Kidney (tissue), 22 donors: ENCODE measurements at places on chromosomes 5 and 9. TPM values are rescaled to one million over a fixed set of nuclear protein-coding genes. Genes with fewer than 3 reads are reported as not detected.

DNA sequence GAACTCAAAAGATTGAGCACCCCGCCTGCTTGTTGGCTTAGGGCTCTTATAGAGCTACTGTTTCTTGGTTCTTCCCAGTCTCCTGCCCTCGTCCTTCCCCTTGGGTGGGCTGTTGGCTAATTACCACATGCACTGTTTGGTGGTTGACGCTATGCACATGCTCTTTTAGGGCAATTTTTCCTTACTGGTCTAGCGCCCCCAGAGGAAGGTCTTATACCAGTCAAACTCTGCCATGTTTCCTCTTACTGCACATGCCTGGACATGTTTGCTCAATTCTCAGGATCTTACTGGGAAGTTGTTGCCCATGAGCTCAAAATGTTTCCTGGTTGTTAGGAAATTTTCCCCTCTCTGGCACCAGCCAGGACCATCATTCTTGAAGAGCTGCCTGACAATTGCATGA, 101.9 kb downstream of the SLC28A3 start:
- DNase-seq: no peak

- no peak for DNase-seq
Observed at GRCh38 chr5:60485361-60485760, 214.6 kb downstream of the DEPDC1B start.

DNA sequence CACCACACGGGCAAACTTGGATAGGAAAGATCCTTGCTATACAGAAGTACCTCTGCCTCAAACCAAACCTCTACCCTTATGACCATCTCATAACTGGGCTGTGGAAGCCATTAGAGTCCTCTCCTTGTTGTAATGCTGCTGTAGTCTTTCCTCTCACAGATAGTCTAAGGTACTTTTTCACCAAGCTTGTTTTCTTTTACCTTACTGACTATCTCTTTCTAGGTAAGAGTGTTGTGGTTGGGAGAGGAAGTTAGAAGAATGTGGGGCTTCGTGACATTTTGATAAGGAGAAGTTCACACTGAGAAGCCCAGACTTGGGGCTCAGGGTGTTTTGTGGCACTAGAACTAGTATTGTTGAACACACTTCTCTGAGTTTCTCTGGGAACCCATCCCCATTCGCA, 8.9 kb downstream of the CFAP95 start:
- DNase-seq: no peak

DNA sequence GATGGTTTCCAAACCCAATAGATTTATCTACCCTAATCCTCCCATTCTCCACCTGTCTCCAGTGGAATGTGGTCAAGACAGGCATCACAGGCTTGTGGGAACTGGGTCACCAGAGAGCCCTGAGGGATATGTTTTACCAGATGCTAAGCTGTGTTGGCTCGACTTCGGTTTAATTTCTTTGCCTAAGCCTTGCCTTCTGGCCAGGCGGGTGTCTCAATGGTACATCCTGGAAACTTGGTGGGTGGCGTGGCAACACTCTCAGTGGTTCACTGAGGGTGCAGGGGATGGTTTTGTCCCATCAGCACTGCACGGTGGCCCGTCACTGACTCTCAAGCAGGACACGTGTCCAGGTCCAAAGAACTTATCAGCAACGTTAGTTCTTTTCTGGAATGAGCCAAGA, 192.2 kb downstream of the TENT4A start:
- DNase-seq: no peak

DNA sequence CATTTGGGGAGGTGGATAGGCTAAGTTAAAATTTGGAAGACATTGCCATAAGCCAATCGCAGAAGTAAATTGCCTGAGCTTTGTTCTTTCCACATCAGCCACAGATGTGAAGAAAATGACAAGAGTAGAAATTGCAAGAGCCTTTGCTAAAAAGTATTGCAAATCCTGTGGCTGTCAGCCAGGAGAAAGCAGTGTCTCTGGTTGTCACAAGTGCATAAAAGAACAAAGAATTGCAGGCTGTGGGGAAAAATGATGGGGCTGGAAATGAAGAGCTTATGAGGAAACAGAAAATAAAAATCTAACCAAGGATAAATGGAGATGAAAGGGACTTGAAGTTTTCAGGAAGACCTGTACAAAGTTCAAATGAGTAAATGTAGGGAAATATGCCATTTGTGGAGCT, 344.8 kb downstream of the CSNK1G3 start:
- no peak for DNase-seq

CD74 gene
- polyA plus RNA-seq: 1,887 TPM

GARIN3 gene
- polyA plus RNA-seq: not detected

FST gene
- 0.45 TPM for polyA plus RNA-seq

ZDHHC12 gene
- 54.7 TPM for polyA plus RNA-seq

ENTREP1 gene
- 7.5 TPM for polyA plus RNA-seq

NELFB gene
- polyA plus RNA-seq: 43.8 TPM
